Activated T-helper 2 cell treated with anti-CD3 and anti-CD28 coated beads, Interferon-gamma antibody, Interleukin-2, Interleukin-4, amounts not matched to agents 10 μg/mL and 5 μg/mL and 100 μg/mL, durations not matched to agents 14 hours and 24 hours and 36 hours (primary cell): ENCODE measurements at places on chromosomes 3 and 15. TPM values are rescaled to one million over a fixed set of nuclear protein-coding genes. Genes with fewer than 3 reads are reported as not detected.

DNA sequence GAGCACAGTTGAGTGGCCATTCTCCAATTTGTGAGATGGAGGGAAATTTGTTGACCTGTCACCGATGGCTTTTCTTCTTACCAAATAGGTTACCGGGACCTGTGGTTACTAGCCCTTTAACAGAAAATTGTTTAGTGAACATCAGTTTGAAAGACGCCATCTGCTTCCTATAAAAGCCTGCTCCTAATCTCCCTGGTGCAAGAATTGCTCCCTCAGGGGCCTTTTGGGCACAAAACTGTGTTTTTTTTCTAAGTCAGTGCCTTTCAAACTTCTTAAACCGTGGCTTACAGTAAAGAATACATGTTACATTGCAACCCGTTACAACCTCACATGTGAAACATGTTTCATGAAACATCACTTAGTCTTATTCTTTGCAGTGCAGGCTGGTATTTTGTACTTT is 15.0 kb downstream of the CACNA2D3 start:
- H3K36me3 ChIP-seq, result no peaks in the 10 kb centered on the region
- H3K27me3 ChIP-seq, result no peaks in the 10 kb centered on the region
- no peak overlapping the region for H3K27ac ChIP-seq

DNA sequence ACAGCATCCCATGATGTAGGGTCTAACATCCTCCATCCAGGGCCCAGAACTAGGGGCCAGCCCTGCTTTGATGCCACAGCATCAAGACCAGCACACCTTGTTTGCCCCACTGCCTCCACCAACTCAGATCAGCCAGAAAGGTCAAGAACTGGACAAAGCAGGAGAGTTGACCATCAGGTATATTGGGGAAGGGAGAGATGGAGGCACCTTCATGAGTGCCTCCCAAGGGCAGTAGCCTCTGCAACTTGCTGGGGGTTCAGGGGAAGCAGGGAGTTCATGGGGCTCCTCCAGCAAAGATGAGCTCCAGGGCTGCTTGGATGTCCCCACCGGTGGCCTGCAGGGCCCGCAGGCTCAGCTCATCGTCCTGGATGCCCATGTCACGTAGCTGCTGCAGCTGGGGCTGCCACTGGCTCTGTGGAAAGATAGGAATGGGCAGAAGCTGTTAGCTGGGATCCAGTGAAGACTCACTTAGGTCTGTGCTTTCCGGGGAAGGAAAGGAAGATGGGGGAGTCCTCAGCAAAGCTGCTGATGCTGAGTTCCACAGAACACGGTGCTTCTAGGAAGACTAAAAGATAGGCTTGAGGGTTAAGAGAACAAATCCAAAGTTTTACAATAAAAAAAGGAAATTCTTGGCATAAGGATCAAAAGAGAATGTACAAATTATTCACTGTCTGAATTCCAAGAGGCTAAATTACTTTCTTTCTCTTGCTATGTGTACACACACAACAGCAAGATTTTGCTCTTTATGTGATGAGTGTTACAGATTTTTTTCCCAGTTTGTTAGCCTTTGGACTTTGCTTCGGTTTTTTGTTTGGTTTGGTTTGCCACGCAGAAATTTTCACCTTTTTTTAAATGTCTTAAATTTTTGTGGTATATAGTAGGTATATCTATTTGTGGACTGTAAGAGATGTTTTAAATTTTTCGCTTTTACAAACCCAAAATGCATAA is 12.3 kb upstream of the SEMA7A start:
- H3K27me3 ChIP-seq, result no peaks in the 10 kb centered on the region
- H3K4me3 ChIP-seq, result no peak overlapping the region
- H3K36me3 ChIP-seq, result peaks cover 44% of the 10 kb centered on the region

DNA sequence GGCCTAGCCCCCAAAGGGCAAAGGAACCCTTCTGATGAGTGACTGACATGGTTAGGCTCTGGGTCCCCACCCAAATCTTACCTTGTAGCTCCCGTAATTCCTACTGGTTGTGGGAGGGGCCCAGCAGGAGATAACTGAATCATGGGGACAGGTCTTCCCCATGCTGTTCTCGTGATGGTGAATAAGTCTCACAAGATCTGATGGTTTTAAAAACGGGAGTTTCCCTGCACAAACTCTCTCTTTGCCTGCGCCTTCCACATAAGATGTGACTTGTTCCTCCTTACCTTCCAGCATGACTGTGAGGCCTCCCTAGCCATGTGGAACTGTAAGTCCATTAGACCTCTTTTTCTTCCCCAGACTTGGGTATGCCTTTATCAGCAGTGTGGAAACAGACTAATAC is 16.9 kb downstream of the TKT start:
- H3K4me1 ChIP-seq, result peaks cover 11% of the 10 kb centered on the region
- no peak overlapping the region for H3K4me3 ChIP-seq
- peaks cover 48% of the 10 kb centered on the region for H3K36me3 ChIP-seq
- H3K27ac ChIP-seq, result no peak overlapping the region
- no peak for DNase-seq

DNA sequence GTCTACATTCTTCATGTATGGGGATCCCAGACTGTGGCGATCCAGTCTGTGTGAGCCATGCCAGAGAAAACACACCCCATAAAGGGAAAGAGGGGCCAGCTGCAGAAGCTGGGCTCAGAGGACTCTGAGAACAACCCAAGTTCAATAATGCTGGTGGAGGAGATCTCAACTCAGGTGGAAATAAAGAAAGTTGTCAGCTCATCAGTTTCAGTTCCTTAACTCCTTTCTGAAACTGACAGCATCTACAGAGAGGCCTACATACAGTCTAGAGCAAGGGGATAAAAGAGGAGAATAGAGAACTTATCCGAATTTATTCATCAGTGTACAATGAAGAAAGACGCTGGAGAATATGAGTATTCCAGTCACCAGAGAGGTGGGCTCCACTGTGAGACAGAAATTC is 77.0 kb downstream of the NTRK3 start:
- peaks cover 4% of the 10 kb centered on the region for H3K4me1 ChIP-seq
- H3K4me3 ChIP-seq, result no peak overlapping the region
- DNase-seq, result no peak
- H3K27ac ChIP-seq, result no peak overlapping the region
- H3K36me3 ChIP-seq, result no peaks in the 10 kb centered on the region
- no peaks in the 10 kb centered on the region for H3K27me3 ChIP-seq

DNA sequence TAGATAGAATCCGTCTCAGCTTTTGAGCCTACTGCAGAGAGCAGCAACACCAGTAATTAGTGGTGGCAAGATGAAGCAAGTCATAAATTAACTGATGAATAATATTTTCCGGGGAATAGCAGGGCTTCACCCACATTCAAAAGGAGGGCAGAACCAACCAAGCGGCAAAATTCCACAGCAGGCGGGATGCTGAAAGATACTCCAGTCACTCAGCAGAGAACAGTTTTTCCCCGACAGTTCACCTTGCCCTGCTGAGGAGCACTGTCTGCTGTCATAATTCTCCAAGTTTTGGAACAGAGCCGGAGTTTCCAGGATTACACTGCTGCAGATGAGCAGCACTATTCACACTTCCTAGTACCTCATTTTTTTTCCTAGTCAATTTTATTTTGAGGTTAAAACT is 274.7 kb downstream of the CD47 start:
- no peaks in the 10 kb centered on the region for H3K4me1 ChIP-seq
- peaks cover 4% of the 10 kb centered on the region for H3K27me3 ChIP-seq
- DNase-seq, result no peak
- no peak overlapping the region for H3K4me3 ChIP-seq
- no peaks in the 10 kb centered on the region for H3K36me3 ChIP-seq

DNA sequence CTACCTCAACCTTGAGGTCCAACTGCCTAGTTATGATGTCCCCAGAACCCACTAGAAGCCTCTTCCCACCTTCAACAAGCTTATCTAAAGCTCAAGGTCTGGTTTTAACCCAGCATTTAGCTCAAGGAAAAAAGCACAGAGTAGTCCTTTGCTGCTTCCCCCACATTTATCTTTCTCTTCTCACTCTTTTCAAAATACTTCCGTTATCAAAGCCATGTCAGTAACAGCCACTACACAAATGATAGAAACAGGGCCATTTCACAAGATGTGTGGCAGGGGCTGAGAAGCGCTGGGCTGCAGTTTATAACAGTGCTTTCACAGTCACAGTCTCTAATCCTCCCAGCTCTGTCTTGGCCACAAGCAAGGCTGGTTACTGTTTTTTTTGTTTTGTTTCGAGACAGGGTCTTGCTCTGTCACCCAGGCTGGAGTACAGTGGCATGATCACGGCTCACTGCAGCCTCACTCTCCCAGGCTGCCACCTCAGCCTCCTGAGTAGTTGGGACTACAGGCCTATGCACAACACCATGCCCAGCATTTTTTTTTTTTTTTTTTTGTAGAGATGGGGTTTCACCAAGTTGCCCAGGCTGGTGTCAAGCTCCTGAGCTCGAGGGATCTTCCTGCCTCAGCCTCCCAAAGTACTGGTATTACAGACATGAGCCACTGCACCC is 218.8 kb downstream of the OSBPL10 start:
- no peak for DNase-seq
- no peaks in the 10 kb centered on the region for H3K36me3 ChIP-seq
- peaks cover 51% of the 10 kb centered on the region for H3K4me1 ChIP-seq

GRCh38 chr3:121690777-121691405 is 30.2 kb upstream of the HCLS1 start:
- H3K27me3 ChIP-seq, result no peaks in the 10 kb centered on the region
- peaks cover 44% of the 10 kb centered on the region for H3K36me3 ChIP-seq
- H3K27ac ChIP-seq, result peak overlapping the region; percentile 42
- no peak for DNase-seq
- peaks cover 18% of the 10 kb centered on the region for H3K4me1 ChIP-seq

- peaks cover 9% of the 10 kb centered on the region for H3K4me1 ChIP-seq
- no peak overlapping the region for H3K27ac ChIP-seq
- H3K4me3 ChIP-seq, result no peak overlapping the region
- no peaks in the 10 kb centered on the region for H3K36me3 ChIP-seq
- no peaks in the 10 kb centered on the region for H3K27me3 ChIP-seq
- no peak for DNase-seq
Observed at GRCh38 chr3:127676921-127677351, 4.2 kb downstream of the ABTB1 start.

DNA sequence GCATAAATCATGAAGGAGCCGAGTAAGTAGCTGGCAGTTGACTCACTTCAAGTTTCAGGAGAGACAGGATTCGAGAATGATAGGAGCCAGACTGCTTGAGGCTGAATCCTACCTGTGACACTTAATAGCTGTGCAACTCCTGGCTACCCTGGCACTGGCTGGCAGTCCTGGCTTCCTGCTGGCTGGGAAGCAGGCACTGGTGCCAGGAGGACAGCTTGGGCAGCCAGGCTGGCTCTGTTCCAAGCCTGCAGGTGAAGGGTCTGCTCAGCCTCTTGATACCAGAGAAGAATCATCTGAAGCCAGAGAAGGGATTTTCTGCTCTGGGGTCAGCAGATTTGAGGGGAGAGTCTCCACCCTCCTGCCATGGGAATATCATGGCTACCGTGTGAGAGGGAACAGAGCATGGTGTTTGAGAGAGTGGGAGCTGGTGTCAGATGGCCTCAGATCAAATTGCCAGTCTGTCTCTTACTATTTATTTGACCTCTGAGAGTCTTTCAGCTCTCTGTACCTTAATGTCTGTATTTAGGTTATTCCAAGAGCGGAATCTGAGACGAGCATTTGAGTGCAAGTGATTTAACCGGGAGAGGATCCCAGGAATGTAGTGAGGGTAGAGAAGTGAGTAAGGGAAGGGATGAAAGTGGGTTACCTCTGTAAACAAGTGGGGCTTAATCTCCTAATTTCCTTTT is 4.4 kb upstream of the XIRP1 start:
- DNase-seq, result no peak
- H3K36me3 ChIP-seq, result no peaks in the 10 kb centered on the region
- no peak overlapping the region for H3K27ac ChIP-seq
- H3K4me1 ChIP-seq, result peaks cover 20% of the 10 kb centered on the region
- no peak overlapping the region for H3K4me3 ChIP-seq

DNA sequence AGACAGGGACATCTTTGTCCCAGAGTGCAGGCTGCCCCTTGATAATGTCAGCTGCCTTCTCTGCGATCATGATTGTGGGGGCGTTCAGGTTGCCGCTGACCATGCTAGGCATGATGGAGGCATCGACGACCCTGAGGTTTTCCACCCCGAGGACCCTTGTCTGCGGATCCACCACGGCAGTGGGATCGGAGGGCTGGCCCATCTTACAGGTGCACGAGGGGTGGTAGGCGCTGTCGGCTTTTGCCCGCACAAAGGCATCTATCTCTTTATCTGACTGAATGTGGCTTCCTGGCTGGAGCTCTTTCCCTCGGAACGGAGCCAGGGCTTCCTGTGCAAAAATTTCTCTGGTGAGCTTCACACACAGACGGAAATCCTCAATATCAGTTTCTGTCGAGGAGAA is 28.4 kb downstream of the CHDH start:
- peaks cover 5% of the 10 kb centered on the region for H3K4me1 ChIP-seq
- H3K4me3 ChIP-seq, result no peak overlapping the region
- H3K27ac ChIP-seq, result no peak overlapping the region
- peaks cover 4% of the 10 kb centered on the region for H3K36me3 ChIP-seq
- DNase-seq, result no peak

DNA sequence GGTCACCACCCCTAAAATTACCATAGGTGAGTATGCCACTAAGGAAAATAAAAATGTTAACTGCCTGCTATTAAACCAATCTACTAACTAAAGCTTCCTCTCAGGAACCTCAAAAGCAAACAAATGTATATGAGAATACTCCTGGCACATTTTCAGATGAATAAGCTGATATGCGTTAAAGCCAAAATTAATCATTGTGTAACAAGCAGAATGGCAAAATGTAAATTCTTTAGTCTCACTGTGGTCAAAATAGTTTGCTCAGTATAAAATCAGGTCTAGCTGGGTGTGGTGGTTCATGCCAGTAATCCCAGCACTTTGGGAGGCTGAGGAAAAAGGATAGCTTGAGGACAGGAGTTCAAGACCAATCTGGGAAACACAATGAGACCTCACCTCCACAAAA is 53.6 kb downstream of the SUMF1 start:
- H3K36me3 ChIP-seq, result peaks cover 32% of the 10 kb centered on the region
- no peak overlapping the region for H3K27ac ChIP-seq
- peaks cover 43% of the 10 kb centered on the region for H3K4me1 ChIP-seq
- H3K4me3 ChIP-seq, result no peak overlapping the region
- no peaks in the 10 kb centered on the region for H3K27me3 ChIP-seq

GRCh38 chr3:72977060-72977808 is 19.4 kb upstream of the PPP4R2 start:
- peak overlapping the region; percentile 87 for H3K27ac ChIP-seq
- peaks cover 2% of the 10 kb centered on the region for H3K27me3 ChIP-seq
- DNase-seq, result no peak
- no peak overlapping the region for H3K4me3 ChIP-seq

Gene KNG1
- total RNA-seq, result not detected in 2 replicates

Gene RAD51
- 51.4 and 53.8 TPM in 2 replicates for total RNA-seq

Gene CHAC1
- total RNA-seq, result 3.6 and 4.5 TPM in 2 replicates

Gene ADAMTSL3
- total RNA-seq, result 0.07 TPM in 1 of 2 replicates, not detected in the other

Gene SLC27A2
- total RNA-seq, result 99.5 TPM in 2 replicates

Gene PROS1
- 1.7 and 2.3 TPM in 2 replicates for total RNA-seq
